ENCODE measurements at places on chromosomes 11 and 22.
A peak's percentile ranks its signal among the peaks of the same experiment; 100 is the strongest.

DNA sequence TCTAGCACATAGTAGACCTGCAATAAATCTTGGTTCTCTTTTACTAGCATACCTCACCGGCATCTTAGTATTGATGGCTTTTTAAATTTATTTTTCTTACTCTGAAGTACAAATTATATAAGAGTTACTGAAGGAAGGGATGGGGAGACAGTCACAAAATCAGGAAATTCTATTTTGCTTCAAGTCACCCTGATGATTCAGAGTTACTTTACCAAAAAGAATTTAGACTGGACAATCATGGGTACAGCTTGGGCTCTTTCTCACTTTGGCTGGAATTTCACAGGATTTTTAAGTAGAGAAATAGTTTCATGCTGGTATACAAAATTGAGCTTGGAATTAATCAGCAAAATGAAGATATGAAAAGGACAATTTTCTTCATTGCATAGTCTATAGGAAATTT lies 919.2 kb downstream of the METTL15 start:
- DNase-seq, result no peak

- peak; percentile 25 for DNase-seq
These were observed 179.0 kb downstream of the GRM5 start for GRCh38 chr11:88886796-88887195.

DNA sequence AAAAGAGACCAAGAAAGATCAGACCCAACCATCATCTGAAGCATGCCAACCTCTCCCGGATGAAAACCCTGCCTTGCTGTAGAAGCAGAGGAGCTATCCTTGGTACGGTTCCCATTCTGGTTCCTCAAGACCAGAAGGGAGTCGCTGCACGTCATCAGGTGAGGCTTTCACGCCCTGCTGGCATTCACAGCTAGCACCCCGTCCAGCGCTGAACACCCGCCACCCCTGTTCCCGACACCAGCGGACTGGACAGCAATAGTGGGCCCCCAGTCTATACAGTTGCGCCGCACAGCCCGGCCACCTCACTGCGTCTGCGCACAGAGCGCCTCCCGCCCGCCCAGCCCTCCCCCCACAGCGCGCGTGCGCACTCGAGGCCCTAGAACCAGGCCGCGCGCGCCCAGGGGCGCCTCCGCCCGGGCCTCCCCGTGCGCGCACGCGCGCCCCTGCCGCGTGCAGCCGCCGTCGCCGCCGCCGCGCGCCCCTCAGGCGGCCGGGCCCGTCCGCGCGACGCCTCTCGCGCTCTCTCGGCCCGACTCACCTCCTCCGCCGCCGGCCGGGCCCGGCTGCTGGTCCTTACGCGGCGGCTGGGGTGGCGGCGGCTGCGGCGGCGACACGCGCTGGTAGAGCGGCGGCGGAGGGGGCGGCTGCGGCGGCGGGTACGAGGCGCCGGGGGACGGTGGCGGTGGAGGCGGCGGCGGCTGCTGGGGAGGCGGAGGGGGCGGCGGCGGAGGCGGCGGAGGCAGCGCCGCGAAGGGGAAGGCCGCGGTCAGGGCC lies 706 bp downstream of the SF1 start:
- DNase-seq, result peak; percentile 86

DNA sequence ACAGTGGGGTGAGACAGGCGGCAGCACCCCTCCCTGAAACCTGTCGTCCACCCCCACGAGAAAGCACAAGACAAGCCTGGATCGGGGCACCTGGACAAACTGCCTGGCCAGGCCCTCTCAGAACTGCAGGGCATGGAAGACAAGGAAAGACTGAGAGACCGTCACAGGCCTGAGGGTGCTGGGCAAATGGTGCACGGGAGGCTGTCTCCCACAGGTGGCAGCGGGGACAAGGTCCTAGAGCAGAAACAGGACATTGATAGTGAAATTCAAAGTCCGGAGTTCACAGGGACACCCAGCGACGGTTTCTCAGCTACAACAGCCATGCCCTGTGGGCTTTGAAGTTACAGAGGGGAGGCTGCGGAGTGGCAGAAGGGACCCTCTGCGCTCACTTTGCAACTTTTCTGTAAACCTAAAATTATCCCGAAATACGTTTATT lies 20.6 kb downstream of the DRD4 start:
- DNase-seq, result no peak

DNA sequence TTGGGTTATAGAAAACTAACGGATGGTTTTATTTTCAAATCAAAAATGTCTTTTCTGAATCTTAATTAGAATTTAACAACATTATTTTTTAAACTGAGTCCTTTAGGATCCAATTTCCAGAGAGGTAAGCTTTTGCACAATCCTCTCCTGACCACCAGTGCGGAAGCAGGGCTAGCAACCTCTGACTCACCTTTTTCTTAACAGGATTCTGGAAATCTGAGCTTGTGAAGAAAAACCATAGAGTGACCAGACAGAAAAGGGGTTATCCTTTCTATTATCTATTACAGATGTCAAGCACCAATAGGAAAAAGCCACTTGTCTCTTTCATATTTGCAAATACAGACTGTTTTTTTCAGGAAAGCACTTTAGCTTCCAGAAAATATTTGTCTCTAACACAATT lies 25.3 kb downstream of the ALG9 start:
- DNase-seq, result no peak

GRCh38 chr11:112580864-112581263 lies 320.2 kb upstream of the PLET1 start:
- DNase-seq, result no peak

DNA sequence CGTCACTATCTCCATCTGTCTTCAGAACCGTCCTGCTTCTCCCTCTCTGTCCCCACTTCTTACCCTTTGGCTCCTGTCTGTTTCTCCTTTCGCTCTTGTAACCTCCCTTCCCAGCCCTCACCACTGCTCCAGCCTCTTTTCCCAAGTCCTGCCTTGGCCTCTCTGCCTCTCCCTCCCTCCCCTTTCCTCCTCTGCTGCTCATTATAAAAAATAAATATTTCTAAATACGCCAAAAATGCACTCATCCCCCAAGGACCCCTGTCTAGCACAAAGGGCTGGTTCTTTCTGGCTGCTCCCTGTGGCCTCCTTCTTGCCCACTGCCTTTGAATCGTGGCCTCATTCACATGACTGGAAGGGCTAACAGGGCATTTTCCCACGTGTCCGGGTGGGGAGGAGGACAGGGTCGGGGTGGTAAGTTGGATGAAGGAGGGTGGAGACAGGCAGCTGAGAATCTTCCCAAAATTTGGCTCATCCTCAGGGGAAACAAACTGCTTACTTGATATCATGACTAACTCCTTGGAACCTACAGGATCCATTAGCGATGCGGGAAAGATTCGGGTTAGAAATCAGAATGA lies 26.4 kb upstream of the OAF start:
- DNase-seq, result no peak

DNA sequence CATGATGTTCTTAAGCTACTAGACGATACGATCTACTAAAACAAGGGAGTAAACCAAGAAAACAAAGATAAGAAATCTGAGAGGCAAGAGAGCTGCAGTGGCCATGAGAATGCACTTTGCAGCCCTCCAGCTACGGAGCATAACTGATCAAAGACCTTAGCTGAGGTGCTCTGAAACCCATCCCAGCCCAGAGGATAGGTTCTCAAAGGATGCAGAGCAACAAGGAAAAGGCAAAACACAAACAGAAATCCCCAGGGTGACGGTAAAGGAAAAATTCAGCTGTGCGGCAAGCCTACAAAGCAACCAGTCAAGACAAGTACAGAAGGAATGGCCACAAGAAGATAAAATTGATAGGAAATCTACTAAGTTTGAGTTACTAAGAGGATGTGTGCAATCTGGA lies 32.5 kb upstream of the CFAP300 start:
- DNase-seq, result no peak

- no peak for DNase-seq
These were observed 25.4 kb downstream of the MMP20 start for GRCh38 chr11:102599642-102600261.

GRCh38 chr22:49634006-49634772 lies 193.5 kb downstream of the BRD1 start:
- DNase-seq, result no peak

DNA sequence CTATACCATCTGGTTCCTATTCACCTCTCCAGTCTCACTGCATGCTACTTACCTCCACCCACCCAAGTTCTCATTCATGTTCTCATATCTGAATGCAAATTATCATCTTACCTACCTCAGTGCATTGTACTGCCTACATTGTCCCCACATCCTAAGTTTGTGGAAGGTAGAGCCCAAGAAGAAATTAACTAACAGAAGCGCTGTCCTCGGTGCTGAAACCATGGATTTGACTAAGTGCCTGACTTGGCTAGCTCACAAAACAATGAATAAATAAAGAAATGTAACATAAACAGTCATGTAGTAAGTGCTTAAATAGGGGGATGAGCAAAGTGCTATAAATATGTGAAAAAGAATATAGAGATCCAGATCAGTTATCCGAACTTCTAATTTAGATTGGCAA lies 63.2 kb downstream of the GRIA4 start:
- DNase-seq, result peak; percentile 28

- peak; percentile 75 for DNase-seq
These were observed 76.2 kb upstream of the TTLL12 start for GRCh38 chr22:43262990-43263644.

GRCh38 chr11:27187848-27188621 lies 147.4 kb downstream of the BBOX1 start:
- DNase-seq, result no peak

DNA sequence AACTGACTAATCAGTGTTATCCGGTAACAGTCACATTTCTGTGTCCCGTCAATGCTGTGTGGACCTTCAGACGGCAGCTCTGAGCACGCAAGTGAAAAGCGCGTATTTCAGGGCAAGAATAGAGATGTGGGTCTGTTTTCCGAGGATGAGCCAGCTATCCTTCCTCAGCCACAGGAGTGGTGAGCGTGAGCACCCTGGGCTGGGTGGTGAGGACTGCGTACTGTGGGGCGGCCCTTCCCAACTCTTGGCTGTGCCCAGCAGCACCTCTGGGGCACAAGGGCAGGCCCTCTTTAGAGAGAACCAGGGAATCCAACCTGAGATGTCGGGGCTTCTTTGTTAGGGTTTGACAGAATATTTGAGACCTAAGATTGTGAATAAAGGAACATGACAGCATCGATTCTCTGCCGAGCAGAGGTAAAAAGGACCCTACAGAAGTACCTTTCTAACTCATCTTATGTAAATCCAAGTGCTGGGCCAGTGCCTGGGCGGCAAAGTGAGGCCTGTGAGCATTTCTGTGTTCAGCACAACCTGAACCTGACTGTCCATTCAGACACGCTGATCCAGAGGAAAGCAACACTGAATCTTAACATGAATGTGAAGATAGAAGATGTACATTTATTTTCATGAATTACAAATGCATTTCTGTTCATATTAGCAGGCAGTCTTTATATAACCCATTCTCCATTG lies 26.5 kb upstream of the YPEL1 start:
- DNase-seq, result no peak

DNA sequence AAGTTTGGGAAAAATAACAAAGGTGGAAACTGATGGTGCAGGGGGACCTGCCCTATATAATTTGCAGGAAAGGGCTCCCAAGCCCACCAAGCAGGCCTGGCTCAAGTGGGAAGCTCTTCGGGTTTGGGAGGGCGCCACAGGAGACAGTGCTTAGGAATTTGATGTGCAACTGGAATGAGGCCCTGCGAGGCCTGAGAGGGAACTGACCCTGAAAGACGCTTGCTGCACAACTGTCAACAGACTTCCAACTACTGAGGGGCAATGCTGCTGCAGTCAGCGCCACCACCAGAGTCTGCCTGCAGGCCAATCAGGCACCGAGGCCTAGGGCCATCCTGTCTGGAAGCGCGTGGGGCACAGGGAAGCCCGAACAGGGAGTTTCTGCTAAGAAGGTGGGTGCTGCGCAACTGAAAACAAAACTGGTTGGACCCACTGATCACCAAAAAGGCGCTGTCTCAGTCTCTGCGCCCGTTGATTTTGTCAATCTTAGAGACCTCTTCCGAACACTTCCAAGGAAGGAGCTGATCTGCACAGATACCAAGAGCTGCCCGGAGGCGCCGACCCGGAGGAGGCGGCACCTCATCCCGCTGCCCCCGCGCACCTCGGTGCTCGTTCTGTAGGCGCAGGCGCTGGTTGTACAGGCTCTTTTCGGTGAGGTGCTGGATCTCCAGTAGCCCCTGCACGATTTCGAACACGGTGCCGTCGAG lies 667 bp downstream of the DGCR6L start:
- DNase-seq, result no peak

DNA sequence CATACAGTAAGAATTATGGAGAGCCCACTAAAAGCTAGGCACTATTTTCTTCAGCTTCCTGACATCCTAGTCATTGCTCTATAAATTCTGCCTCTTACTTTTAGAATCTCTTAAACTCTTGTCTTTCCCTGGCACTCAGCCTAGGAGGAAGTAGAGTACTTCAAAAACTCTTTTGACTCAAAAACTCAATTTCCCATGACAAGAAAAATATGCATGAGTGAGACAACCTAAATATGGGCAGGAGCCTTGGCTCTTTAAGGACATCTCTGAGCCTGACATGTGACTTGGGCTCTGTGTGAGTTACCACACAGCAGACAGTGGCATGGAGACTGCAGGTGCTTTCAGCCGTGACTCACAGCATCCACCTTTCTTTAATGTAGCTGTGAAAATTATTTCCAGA lies 97.5 kb upstream of the CCDC179 start:
- no peak for DNase-seq

DNA sequence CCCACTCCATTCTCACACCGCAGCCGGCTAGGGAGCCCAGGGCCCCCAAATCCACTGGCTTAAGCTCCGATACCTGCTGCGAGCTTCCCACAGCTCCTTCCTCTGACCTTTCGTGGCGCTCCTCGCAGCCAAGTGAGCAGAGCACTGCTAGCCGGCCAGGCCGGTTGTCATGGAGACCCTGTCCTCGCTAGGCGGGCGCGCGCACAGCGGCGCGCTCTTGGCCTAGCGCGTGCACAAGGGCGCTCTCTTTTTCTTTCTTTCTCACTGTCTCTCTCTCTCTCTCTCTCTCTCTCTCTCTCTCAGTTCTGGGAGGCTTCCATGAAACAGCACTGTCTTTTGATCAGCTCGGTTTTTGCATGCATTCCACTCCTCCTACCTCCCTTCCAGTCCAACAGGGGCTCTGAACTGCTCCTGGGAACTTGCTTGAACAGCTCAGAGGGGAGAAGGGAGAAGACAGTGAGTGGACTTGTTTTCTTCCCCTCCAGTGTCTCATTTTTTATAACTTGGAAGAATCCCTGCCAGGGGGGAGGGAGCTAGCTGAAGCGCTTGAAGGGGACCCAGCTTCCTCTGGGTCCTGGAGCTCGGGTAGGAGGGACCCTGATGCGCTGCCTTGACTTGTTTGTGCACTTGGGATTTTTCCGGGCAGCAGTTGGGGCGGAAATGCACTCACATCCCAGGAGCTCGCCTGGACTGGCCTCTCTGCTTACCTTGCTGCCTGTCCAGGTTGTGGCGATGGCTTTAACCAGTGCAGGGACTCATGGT lies 100.3 kb upstream of the AKIP1 start:
- no peak for DNase-seq

- no peak for DNase-seq
These were observed 129.0 kb downstream of the CRYBB2 start for GRCh38 chr22:25348391-25348790.

DNA sequence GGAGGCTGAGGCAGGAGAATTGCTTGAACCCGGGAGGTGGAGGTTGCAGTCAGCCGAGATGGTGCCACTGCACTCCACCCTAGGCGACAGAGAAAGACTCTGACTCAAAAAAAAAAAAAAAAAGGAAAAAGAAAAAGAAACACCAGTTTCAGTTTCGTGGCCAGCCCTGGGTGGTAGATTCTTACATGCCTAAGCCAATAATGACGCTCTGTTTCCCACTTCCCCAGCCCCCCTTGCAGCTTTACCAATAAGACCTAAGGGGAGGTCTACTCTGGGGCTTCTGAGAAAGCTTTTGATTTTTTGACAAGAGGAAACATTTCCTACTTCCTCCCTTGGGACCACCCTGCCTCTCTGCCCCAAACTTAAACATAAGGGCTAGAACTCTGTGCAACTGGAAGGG lies 30.0 kb upstream of the PTPRJ start:
- peak; percentile 61 for DNase-seq

GRCh38 chr11:44270403-44271273 lies 39.3 kb downstream of the ALX4 start:
- DNase-seq, result no peak

All from activated CD4-positive, alpha-beta memory T cell treated with anti-CD3 and anti-CD28 coated beads, Interleukin-2, amount 10 ng/mL, durations not matched to agents 7 days and 5 days (primary cell).